MG63 (cell line): ENCODE measurements at places on chromosomes 3 and 15. TPM values are rescaled to one million over a fixed set of nuclear protein-coding genes. Genes with fewer than 3 reads are reported as not detected.

DNA sequence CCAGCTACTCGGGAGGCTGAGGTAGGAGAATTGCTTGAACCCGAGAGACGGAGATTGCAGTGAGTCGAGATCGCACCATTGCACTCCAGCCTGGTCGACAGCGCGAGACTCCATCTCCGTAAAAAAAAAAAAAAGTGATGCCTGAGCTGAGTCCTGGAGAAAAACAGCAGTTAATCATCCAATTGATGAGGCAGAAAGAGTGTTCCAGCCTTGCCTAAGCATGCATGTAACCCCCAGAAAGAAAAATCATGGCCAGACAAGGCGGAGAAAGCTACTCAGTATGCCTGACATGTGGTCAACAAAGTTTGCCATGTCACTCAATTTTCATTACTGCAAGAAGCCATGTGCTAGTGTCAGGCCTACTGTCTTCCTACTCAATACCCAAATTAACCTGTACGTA lies 593.1 kb upstream of the MDFIC2 start:
- no peak for DNase-seq

The INKA1 gene
- total RNA-seq, result 3.2 TPM in 1 of 2 replicates, not detected in the other

DNA sequence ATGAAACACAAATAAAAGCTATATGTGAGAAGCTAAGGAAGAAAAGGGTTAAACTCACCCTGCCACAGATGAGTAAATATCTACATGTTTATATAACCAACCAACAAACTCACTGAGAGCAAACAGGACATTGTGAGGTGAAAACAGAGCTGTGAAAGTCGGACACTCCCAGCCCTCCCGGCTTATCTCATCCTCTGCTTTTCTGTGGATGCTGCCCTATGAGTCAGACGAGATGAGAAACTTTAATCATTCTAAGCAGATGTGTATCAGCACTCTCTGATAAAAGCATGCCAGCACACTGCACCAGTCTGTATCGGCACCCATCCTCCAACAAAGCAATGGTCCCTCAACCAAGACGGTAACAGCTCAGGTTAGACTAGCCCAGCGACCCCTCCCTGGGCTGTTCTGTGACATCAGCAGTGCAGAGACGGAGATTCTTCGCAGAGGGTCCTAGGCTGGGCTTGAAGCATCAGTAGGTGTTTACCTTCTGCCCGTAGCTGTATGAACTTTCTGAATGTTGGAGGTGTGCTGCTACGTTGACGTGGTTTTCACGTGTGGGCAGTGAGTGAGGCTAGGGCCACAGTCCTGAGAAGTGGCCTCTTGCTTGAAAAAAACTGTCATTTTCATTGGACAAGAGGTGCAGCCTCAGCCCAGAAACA lies 119.8 kb upstream of the ALDH1A3 start:
- DNase-seq, result peak; percentile 76

DNA sequence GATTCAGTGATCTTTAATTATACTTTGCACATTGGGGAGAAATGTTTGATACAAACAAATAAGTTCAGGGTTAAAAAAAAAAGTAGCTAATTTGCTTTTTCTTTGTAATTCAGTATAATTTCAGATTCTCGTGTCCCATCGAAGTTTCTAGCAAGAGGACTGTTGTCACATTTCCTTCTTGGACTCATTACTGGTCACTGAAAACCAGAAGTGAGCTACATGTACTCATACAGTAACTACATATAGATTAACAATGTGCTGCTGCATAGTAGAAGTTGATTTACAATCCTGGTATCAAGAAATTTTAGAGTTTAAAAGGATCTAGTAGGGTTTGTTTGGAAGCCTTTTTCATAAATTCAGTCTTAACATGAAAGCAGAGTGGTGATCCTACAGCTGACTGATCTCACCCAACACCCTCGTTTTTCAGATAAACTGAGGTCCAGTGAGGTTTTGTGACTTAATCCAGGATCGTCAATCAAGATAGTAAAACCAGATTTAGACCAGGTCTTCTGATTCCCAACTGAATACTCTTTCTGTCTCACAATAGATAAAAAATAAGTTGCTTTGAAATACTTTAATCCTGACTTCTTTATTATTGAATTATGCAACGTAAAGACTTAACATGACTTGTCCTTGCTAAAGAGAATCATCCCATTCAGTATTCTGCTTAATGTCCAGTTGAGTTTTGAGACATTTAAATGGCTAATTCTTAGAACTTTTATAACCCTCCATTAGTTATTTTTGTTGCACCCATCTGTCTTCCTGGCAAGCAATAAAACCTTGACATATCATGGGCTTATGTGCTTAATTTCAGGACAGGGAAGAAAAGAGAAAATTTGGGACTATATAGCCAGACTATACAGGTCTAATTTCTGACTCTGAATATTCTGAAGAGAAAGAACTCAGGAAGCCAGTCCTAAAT lies 2.8 kb downstream of the SEC62 start:
- no peak for DNase-seq

The KLHL40 gene
- not detected in 2 replicates for total RNA-seq
